ENCODE measurements at places on chromosomes 12 and 14.

GRCh38 chr12:19643635-19644034 lies 204.3 kb downstream of the AEBP2 start:
- DNase-seq = no peak

DNA sequence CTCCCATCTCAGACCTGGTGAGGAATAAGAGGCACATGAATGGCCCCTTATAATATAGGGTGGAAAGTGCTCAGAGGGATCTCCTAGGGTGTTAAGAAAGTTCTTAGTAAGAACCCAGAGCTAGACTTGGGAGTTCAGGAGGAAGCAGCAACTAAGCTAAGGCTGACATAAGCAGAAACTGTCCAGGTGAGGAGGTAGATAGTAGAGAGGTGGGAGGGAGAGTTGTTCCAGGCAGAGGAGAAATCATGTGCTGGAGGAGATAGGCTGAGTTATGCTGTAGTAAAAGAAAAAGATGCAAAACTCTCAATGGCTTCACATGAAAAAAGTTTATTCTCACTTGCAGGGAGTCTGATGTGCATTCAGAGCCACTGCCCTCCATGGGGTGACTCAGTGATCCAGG lies 50.7 kb downstream of the FOS start:
- no peak for DNase-seq

DNA sequence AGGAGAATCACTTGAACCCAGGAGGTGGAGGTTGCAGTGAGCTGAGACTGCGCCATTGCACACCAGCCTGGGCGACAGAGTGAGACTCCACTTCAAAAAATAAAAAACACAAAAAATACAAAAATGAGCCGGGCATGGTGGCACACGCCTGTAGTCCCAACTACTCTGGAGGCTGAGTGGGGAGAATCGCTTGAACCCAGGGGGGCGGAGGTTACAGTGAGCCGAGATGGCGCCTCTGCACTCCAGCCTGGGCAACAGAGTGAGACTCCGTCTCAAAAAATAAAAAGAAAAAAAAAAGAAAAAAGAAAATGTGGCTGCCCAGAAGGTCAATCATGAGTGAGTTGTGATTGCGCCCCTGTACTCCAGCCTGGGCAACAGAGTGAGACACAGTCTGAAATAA lies 9.2 kb downstream of the DNAJC22 start:
- DNase-seq = no peak

GRCh38 chr12:77031745-77032144 lies 33.6 kb downstream of the E2F7 start:
- DNase-seq = no peak

DNA sequence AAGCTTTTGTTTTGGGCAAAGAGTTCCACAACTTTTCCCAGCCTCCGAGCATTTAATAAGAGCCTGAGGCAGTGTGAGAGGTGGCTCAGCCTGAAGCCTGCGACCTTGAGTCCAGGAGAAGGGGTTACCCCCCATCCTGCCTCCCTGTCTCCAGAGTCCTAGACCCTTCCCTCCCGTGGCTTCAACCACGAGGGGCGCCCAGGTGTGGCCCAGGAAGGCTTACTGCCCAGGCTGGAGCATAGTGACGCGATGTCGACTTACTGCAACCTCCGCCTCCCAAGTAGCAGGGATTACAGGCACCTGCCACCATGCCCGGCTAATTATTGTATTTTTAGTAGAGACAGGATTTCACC lies 641 bp downstream of the LRRC43 start:
- DNase-seq = no peak

- no peak for DNase-seq
These were observed 209.7 kb downstream of the GPHN start for GRCh38 chr14:66717561-66718140.

DNA sequence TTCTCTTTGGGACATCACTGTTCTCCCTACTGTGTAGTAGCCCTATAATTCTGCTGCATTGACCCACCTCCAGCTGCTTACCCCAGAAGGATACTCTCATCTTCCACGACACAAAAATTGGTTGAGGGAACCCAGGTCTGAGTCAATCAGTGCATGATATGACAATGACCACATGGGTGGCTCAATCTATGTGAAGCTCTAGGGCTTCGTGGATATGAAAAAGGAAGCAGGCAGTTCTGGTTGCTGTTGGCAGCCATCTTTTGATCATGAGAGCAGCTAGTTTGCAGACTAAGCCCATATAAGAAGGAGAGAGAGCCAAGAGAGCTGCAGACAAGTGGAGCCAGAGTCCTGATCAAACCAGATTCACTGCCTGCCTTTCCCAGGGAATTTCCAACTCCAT lies 57.9 kb downstream of the AVPR1A start:
- no peak for DNase-seq

- DNase-seq = no peak
These were observed 453.4 kb downstream of the TMTC2 start for GRCh38 chr12:83140135-83140534.

- no peak for DNase-seq
These were observed 13.5 kb downstream of the PDE1B start for GRCh38 chr12:54562750-54563356.

DNA sequence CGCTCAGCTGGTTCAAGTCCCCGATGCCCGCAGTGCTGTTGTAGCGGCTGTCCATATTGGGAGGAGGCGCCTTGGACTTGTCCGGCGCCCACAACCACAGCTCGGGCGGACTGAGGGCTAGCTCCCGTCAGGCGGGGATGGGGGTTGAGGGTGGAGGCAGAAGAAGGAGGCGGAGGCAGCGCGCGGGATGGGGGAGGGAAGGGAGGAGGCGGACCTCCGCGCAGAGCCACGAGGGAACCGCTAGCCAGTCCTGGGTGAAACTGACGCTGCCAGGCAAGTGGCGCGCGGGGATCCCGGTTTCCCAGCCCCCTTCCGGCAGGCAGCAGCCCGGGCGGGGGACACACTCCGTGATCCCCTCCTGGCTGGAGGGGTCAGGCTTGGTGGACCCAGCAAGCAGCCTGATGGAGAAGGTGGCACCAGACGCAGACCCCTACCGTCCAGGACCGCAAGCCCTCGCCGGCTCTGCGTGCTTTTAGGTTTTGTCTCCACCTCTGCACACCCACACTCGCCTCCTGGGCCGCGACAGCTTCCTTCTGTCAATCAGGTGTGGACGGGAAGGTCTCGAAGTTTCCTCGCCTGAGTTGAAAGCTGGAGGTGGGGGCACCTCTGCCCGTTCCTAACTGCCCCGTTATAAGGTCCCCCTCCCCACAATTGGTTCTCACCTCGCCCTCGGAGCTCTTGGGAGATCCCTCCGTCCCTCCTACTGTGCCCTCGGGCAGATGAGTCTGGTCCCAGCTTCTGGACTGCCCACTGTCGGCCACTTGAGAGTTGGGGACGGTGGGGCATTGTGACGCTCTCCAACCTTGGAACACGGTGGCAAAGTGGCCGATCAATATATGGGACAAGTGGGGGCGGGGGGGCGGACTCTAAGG lies at the start of gene CPNE8:
Gene CPNE8, minus strand, starts transcription at position 112 of the 872 bp plus-strand sequence. Its CDS starts 57 bp downstream, at position 55.
- no peak for DNase-seq

GRCh38 chr12:11728154-11728755 lies 78.8 kb downstream of the ETV6 start:
- no peak for DNase-seq

DNA sequence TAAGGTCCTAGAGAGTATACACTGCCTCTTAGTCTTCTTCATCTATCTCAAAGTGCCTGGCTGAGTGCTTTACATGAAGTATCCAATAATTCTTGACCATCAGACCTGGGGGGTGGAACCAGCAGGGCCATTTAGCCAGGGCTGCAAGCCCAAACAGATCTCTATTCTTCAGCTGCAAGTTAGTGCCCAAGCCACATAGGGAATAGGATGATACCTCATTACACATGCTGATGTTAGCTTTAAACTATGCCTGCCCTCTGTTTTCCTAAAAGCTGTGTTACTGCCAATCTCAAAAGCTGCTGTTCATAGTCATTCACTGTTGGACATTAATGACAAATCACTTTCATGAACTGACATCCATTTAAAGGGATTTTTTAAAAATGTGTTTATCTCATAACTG lies 16.7 kb upstream of the IFNG start:
- DNase-seq = no peak

DNA sequence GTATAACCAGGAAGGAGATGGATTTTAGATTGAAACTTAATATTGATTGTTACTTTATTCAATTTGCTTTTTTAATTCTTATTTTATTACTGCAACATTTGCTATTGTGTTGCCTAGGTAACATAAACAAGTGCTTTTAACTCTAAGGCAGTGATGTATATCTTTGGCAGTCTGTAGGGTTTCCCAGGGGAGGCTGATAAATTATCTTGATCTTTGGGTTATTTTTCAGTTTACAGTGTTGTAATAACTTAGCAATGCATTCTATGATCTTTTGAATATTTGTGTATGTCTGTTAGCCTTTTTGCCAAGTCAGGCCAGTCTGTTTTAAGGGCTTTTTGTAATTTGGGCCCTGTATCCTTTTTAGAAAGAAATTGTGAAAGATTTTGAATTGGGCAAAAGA lies 7.8 kb upstream of the DTD2 start:
- no peak for DNase-seq

DNA sequence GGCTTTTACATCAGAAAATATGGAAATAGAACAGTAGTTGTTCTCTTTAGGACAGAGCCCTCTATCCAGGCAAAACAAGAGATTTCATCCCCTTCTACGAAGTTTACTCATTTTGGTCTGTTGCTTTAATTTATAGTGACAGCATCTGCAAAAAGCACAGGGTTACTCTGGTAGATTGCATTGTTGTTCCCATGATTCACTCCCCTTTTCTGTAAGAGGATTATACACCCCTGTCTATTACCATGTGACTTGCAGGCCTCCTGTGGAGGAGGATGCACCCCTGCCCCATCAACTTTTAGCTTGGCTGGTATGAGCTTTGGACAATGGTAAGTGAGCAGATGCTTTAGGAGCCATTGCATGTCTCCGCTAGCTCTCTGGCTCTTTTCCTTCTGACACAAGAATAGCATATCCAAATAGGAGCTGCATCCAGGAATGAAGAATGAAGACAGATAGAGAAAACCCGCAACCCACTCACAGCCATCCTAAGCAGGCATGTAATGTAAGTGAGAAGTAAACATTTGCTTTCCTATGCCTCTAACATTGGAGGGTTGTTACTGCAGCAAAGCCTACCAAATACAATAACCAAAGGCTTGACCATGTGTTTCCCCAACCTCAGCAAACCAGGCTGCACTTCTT lies 304.2 kb downstream of the AKAP6 start:
- DNase-seq = no peak

GRCh38 chr12:40921563-40922163 lies 229.4 kb downstream of the CNTN1 start:
- DNase-seq = no peak

- no peak for DNase-seq
These were observed 76.6 kb downstream of the SSPN start for GRCh38 chr12:26271889-26272492.

- no peak for DNase-seq
These were observed 143.6 kb upstream of the OTX2 start for GRCh38 chr14:56953884-56954283.

GRCh38 chr14:104194016-104194415 lies 55.6 kb downstream of the KIF26A start:
- DNase-seq = no peak

DNA sequence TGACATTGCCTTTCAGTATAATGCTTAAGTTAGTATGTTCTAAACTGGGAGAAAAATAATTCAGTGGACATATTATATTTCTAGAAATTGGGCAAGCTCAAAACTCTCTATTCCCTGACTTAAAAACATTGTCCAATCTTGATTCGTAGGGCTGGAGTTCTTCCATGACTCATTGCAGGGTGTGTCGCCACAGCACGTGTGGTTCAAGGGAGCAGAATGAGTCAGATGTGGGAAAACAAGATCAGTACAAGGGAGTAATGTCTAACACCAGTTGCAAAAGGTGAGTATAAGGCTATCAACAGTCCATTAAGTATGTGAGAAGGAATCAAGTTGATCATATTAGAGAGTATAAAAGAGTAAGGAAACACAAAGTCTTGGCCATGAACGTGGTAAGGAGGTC lies 887.0 kb downstream of the TMTC2 start:
- no peak for DNase-seq

- DNase-seq = no peak
These were observed 159.5 kb downstream of the VRK1 start for GRCh38 chr14:96956464-96957239.

GRCh38 chr12:7319930-7320329 lies 16.1 kb downstream of the ACSM4 start:
- DNase-seq = no peak

- DNase-seq = no peak
These were observed 112.3 kb upstream of the BCL2L14 start for GRCh38 chr12:11958221-11959091.

DNA sequence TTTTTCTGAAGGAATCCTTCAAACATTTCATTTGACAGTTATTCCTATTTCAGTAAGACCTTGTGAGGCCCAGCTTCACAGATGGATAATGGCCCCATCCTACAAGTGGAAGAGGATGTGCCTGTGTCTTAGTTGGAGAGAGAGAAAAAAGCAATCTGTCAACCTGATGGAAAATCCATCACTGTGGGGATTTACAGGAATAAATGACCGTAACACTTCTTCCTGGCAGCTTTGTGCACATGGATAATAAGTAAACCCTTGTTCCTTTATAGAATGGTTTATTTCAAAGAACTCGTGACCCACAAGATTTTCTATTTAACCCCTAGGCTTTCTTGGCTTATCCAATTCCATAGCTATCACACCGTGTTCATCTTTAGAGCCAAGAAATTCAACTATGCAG lies 121.4 kb upstream of the PCED1B start:
- DNase-seq = no peak

All from activated CD4-positive, CD25-positive, alpha-beta regulatory T cell treated with anti-CD3 and anti-CD28 coated beads, Interleukin-2, amount 50 U/mL, for 16 hours (primary cell).